Coronary artery (tissue), 2 donors: ENCODE measurements at places on chromosomes 1 and 21.

GRCh38 chr1:209040351-209040750 lies 543.2 kb upstream of the CAMK1G start:
- no peak for DNase-seq

GRCh38 chr1:181028196-181028595 lies 5.5 kb upstream of the STX6 start:
- no peak for DNase-seq

DNA sequence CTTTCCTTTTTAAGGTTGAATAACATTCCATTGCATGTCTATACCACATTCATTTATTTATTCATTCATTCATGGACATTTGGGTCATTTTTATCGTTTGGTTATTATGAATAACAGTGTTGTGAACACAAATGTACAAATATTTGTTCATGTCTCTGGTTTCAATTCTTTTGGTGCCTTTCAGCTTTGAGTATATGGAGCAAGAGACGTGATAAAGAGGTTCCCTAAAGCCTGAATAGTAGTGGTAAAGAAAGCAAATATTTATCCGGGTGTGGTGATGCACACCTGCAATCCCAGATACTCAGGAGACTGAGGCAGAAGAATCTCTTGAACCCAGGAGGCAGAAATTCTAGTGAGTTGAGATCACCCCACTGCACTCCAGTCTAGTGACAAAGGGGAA lies 5.3 kb upstream of the RLF start:
- no peak for DNase-seq

GRCh38 chr1:182071924-182072323 lies 10.4 kb upstream of the ZNF648 start:
- no peak for DNase-seq

DNA sequence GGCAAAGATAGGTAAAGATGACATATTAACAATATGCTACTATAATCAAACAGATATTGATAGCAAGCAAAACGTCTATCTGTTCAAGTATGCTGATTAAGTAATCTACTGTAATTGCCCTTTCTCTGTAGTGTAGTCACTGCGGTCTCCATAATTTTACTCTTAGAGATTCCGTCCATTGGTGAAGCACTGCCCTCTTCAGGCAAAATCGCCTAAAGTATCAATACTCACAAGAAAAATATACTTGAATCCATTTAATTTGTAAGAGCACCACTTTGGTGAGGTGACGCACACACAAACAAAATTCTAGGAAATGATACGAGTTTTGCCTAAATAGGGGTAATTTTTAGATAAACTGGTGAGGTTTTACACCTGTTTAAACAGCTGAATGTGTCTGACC lies 434.6 kb upstream of the CHRM3 start:
- DNase-seq, result no peak

- DNase-seq, result no peak
These were observed 77.2 kb upstream of the USH2A start for GRCh38 chr1:216500273-216500967.

- no peak for DNase-seq
These were observed 233.3 kb downstream of the KCNJ6 start for GRCh38 chr21:37682966-37683365.

DNA sequence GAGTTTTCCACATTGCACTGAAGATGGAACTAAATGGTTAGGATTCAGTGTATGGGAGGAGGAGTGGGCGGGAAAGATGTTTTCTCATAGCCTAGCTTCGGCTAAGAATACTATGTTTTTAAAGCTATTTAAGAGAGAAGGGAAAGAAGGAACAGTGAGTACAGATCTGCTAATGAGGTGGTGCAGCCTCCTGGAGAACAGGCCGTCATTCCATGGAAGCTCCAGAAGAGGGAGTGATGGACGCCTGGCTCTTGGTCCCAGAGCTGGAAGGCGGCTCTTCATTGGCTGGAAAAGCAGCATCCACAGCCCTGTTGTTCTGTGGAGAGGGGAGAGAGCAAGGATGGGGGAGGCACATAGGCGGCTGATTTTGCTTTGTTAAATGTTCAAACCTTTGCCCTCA lies 6.9 kb downstream of the CAMK1G start:
- no peak for DNase-seq
